ENCODE measurements at places on chromosomes 1 and 21.
A peak's percentile ranks its signal among the peaks of the same experiment; 100 is the strongest.

DNA sequence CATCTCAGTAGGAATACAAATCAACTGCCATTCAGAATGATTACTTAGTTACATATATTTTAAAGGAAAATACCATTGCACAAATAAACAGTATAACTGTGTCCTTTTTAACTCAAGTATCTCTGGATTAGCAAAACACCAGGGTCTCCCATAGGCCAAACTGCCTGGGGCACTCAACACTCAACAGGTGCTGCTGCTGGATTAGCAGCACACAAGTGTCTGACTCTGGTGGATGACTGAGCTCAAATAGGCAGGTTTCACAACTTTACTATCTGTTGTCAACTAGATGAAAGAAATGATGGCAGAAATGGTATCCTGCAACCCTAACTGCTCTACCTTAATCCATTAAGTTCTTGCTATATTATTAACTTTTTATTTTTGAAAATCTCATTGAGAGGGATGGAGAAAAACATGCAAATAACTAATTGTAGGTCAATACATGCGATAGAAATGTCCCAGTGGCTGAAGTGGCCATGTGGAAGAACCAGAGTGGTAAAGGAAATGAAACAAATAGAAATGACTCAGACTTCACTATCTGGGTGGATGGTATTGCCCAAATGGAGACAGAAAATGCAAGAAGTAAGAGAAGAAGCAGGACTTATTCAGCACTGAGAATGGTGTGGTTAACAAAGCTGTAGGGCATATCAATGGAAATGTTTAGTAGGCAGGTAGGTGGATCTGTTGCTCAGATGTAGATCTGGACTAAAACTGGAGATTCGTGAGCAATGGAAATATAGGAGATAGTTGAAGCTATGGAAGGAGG lies 90.8 kb upstream of the CCDC190 start:
- DNase-seq, result no peak

GRCh38 chr1:162381383-162381782 lies at the start of gene C1orf226:
C1orf226 (plus strand) TSS chr1:162381728; CDS start chr1:162381902, 174 bp downstream.
- no peak for DNase-seq

- no peak for DNase-seq
Observed at GRCh38 chr1:10950316-10951172, 61.9 kb upstream of the TARDBP start.

GRCh38 chr1:67571406-67571805 lies 113.6 kb upstream of the GADD45A start:
- no peak for DNase-seq

DNA sequence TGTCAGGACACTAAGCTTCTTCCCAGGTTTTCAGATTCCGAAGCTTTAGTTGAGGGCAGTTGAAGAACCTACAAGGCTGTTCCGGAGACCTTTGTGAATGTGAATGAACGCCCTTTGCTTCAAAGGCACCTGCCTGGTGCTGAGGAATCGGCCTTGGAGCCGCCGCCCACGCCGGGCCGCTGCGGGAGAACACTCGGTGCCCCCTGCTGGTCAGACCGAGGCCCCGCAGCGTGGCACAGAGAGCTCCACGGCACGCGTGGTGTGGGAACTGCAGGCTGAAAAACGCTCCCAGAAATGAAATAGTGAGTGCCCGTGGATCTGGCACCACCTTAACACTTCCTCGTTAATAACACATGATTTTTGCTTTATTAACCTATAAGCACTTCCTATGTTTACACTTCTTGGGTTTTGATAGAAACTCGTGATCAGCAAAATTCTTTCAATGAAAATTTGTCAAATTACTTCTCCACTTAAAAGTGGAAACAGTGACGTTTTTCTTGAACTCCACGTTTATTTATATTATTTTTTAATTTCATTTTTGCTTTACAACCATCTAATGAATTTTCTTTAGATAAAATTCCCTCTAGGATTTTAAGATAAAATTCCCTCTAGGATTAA lies 460.6 kb downstream of the DSCAM start:
- DNase-seq, result no peak

GRCh38 chr1:153789478-153790034 lies 14.3 kb downstream of the SLC27A3 start:
- DNase-seq, result no peak

- no peak for DNase-seq
Observed at GRCh38 chr1:153881751-153882150, 41.0 kb downstream of the GATAD2B start.

DNA sequence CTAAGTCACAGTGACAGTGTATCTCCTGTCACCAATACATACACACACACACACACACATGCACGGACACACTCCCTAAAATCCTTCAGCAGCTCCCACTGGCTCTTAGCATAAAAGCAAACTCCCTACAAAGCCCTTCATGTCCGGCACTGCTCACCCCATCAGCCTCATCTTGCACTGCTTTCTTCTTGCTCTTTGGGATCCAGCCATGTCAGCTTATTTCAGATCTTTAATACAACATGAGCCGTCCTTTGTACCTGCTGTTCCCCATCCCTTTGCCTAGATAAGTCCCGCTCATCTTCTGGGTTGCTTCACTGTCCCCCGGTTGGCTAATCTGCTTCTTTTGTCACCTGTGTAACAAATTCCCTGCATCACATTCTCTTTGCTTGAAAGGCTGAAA lies 82.1 kb upstream of the VAV3 start:
- no peak for DNase-seq

DNA sequence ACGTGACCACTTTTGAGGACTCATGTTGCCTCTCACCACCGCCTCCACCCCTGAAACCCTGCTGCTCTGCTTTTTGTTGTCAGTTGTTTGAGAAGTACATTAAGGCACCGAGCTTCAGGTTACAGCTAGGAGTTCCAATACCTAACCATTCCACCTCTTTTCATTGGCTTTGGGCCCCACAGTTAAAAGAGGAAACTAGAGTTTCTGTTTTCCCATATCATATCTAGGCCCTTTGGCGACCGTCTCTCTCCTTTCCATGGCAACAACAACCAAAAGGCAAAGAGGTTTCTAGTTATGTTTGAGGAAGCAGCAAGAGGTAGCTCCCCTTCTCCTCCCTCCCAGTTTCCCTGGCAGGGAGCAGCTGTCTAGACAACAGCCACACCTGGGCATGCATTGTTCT lies 5.9 kb downstream of the ANKRD35 start:
- no peak for DNase-seq

DNA sequence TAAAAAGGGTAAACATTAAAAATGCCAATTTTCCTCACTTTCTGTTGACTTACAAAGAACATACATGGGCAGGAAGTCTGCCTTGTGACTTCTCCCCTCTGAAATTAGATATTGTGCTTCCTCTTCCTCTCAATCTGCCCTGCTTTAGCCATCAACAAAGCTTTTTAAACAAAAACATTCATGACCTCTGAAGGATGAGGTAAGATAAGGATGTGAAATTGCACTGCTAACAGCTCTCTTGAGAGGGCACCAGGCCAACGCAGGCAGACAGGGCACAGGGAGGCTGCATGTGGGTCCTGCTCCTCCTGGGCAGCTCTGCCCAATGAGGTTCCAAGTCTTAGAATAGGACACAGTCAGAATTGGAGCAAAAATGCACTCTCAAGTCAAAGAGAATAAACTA lies 62.1 kb downstream of the DEGS1 start:
- no peak for DNase-seq

DNA sequence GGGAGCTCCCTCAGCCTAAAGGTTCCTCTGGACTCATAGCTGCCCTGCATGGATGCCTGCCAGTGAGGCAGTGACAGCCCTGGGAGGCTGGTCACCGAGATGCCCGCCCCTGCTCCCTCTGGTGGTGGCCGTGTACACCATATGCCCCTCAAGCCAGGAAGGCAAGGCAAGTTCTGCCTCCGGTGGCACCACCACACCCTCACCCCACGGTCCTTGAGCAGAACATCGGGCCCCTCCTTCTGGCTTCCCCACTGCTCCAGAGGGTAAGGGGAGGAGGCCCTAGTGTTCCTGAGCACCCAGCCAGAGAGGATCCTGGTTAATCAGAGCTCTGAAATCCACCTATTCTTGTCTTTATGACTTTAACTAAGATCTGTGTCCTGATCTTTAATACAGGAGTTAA lies 1.5 kb upstream of the S100A14 start:
- DNase-seq, result no peak

- DNase-seq, result no peak
Observed at GRCh38 chr1:1364266-1364665, 5.9 kb upstream of the MXRA8 start.

DNA sequence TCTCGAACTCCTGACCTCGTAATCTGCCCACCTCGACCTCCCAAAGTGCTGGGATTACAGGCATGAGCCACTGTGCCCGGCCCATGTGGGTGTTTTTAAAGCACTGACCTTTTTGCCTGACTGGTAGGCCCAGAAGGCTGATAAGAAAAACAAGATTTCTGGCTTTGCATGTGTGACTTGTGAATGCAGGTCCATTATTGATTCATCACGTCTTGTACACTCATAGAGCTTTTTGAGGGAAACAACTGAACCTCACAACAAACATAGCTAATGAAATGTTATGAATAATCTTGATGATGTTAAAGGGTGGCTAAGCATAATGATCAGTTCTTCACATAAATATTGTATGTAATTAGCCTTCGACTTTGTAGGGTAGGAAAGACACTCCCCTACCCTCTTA lies 140.9 kb upstream of the UBE2U start:
- no peak for DNase-seq

DNA sequence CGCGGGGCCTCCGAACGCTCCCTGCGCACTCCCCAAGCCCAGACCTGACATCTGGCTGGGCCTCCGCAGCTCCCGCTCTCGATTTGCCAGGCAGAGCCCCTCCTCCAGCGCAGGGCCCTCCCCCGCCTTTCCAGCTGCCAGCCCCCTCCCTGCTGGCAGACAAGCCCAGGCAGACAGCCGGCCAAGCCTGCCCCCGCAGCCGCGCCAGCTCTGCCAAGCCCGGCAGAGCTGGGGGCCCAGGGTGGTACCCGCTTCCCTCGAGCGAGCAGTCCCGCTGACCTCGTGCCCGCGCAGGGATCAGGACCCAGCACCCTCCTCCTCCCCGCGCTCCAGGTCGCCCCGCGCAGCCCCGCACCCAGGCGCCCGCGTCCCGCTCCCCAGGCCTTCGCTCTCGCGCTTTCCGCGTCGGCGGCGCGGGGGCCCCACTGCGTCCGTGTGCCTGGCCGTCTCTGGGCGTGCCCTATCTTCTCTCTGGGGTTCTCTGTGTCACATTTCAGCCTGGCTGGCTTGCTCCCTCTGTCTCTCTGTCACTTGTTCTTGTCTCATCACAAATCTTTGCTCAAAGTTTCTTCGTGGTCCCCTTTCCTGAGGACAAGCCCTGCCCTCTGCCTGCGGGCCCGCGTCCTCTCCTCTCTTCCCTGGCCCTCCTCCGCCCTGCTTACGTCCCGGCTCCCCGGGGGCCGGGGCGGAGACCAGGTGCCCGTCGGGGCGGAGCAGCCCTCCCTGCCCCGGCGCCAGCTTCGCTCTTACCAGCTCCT lies 580 bp downstream of the INKA2 start:
- DNase-seq, result no peak

- DNase-seq, result peak; percentile 78
Observed at GRCh38 chr1:11272832-11273594, at the start of gene UBIAD1. UBIAD1 (plus strand) TSS chr1:11273198; CDS start chr1:11273532, 334 bp downstream.

GRCh38 chr1:59554011-59554663 lies 257.2 kb downstream of the FGGY start:
- no peak for DNase-seq

DNA sequence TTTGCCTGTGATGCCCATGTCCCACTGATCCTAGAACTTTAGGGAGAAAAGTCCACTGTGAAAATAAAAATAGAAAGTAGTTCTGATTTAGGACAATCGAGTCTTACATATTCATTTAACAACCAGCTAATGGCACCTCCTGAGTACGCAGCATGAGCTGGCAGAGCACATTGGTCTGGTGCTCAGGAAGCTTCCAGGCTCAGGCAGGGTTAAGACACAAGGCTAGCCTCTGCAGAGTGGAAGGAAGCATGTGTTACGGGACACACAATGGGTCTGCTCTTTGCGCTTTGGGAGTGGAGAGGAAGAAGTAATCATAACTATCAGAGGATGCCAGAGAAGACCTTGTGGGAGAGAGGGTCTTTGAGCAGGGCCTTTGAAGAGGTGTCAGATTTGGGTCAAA lies 4.2 kb upstream of the KLHDC8A start:
- no peak for DNase-seq

- DNase-seq, result no peak
Observed at GRCh38 chr1:205907794-205908193, 35.5 kb downstream of the SLC26A9 start.

- DNase-seq, result no peak
Observed at GRCh38 chr1:212689196-212689725, 10.4 kb downstream of the BATF3 start.

- DNase-seq, result no peak
Observed at GRCh38 chr1:155698382-155699038, 9.6 kb downstream of the DAP3 start.

- no peak for DNase-seq
Observed at GRCh38 chr1:58999676-59000075, 215.8 kb upstream of the JUN start.

DNA sequence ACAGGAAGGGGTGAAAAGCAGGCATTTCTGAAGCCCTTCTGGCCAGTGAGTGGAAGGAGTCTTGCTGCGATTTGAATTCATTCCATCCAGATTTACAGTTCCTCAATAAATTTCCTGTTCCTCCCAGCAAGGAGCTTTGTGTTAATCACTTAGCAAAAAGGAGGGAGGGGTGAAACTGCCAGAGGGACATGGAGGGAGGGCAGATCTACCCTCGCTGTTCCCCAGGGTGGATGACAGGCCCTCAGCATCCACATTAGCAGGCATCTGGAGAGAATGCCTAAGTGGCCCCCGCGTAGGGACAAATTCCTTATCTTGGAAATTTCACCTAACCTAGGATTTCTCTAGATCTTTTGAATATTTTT lies 1.2 kb downstream of the ETV3 start:
- DNase-seq, result no peak

Measured in stimulated activated CD4-positive, alpha-beta T cell treated with anti-CD3 and anti-CD28 coated beads, TNF-alpha, amount 100 ng/mL, for 1 hour (primary cell).